ENCODE measurements at places on chromosomes 7 and 10.

DNA sequence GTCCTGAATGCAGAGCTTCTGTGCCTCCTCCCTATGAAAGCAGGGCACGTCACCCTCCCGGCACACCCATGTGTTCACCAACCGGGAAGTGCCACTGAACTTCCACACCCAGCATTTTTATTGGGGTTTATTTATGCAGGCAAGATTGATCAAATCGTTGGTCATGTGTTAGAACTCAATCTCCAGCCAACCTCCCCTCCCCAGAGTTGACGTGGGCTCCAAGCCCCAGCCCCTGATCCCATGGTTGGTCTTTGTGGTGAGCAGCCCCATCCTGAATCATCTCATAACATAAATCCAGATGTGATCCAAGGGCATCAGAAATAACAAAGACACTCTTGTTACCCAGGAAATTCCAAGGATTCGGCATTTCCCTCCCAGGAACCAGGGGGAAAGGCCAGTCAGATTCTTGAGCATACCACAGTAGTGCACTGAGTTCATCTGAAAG is 151.2 kb downstream of the TPST1 start:
- no peak for ATAC-seq

DNA sequence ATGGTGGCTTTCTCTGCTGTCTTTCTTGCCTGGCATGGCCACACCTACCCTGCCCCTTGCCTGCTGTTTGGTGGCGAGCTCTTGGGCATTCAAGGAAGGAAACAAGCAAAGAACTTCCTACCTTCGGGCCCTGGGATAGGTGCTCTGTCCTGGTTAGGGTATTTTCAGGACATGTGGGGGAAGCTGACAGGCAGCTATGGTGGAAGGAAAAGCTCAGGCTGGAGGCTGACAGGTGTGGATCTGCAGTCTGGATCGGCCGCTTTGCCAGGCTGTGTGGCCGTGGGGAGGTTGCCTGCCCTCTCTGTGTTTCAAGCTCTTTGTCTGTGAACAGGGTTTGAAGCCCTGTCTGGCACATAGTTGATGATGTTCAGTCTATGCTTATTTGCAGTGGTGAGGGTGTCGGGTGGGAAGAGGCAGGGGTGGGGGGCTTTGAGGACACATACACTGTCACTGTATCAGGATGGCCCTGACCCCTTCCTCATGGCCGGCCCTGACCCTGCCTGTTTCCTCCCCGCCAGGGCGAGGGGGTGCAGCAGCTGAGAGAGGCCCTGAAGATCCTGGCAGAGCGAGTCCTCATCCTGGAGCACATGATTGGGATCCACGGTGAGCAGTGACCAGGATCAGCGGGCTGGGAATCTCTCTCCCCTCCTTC is 73.7 kb downstream of the MYL10 start:
- no peak for ATAC-seq

DNA sequence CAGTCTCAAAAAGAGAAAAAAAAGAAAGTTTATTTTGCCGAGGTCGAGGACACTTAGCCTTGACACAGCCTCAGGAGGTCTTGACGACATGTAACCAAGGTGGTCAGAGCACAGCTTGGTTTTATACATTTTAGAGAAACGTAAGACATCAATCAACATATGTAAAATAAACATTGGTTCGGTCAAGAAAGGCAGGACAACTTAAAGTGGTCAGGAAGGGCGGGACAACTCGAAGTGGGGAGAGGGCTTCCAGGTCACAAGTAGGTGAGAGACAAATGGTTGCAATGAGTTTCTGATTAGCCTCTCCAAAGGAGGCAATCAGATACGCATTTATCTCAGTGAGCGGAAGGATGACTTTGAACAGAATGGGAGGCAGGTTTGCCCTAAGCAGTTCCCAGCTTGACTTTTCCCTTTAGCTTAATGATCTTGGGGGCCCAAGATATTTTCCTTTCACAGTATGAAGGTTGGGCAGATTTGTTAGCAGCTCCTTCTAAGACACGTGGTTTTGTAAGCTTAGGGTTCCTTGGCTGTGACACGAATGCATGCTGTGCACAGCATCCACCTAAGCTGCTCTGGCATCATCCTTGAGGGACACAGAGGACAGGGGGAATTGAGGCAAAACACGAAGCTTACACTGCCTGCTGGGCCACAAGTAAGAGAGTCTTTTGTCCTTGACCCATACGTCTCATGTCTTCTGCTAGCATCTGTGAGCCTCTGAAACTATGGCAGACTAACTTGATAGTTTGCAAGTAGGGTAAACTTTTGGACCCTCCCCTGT is 3.3 kb upstream of the VDAC2 start:
- no peak for ATAC-seq

GRCh38 chr7:67803789-67804188 is 807.2 kb downstream of the TYW1 start:
- no peak for ATAC-seq

DNA sequence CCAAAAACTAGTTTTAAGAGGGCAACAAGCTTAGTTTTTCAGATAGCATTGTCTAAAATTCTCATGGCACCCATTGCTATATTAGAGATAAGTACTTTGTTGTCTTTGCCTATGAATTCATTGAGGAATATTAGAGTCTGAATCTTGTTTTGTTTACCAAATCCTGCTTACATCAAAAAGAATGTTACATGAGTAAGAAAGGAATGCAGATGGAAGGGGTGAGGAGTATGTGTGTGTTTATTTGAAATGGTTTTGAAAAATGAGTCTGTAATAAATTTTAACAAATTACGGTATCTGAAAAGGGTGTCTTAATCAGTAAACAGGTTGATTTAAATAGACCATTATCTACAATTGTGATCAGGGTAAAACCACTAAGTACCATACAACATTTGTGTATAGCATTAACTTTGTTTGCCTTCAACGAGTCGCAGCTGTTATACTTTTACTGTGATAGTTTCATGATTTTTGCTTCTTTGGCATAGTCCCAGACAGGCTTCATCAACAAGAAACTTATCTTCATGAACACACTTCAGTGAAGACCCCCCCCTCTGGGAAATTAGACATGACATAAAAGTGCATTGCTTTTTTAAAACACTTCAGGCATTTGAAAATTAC is 1183.9 kb upstream of the C7orf33 start:
- ATAC-seq = no peak

DNA sequence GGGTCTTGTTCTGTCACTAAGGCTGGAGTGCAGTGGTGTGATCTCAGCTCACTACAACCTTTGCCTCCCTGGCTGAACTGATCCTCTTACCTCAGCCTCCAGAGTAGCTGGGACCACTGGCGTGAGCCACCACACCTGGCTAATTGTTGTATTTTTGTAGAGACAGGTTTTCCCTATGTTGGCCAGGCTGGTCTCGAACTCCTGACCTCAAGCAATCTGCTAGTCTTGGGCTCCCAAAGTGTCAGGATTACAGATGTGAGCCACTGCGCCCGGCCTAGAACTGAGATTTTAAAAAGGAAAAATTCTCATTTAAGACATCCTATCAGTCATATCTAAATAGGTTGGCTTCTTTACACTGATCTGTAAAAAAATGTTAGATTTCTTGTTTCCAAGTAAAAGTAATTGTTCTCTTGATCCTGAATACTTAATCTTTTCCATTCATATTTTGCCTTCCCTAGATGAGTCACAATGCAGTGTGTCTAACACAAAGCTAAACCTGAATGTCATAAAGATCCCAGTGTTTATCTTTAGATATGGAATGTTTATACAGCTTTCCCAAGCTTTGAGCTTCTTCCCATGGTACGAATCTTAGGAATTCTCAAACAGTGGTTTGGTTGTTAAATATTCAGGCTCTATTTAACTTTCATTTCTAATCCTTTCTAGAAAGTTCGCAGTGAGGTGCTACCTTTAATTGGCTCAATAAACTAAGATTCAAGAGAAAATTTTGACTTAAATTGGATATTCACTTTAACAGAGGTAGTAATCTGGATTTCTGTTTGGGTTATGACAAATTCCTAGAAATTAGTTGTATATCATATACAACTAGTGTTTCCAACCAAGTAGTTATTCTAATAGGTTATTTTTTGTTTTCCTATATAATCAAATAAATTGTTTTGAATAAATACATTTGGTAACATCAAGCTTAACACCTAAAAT is 12.1 kb upstream of the LAMB1 start:
- no peak for ATAC-seq

DNA sequence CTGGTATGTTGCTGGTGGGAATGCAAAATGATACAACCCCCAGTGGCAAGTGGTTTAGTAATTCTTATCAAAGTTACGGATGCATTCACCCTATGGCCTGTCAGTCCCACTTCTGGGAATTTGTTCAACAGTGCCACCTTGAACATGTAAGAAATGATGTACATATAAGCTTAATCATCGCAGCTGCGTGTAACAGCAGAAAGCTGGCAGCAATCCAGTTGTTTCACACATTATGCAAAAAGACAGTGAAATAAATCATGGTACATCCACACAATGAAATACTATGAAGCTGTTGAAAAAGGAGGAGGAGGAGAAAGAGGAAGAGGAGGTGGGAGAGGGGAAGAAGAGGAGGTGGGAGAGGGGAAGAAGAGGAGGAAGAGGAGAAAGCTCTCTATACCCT is 76.2 kb upstream of the MYL10 start:
- ATAC-seq = no peak

DNA sequence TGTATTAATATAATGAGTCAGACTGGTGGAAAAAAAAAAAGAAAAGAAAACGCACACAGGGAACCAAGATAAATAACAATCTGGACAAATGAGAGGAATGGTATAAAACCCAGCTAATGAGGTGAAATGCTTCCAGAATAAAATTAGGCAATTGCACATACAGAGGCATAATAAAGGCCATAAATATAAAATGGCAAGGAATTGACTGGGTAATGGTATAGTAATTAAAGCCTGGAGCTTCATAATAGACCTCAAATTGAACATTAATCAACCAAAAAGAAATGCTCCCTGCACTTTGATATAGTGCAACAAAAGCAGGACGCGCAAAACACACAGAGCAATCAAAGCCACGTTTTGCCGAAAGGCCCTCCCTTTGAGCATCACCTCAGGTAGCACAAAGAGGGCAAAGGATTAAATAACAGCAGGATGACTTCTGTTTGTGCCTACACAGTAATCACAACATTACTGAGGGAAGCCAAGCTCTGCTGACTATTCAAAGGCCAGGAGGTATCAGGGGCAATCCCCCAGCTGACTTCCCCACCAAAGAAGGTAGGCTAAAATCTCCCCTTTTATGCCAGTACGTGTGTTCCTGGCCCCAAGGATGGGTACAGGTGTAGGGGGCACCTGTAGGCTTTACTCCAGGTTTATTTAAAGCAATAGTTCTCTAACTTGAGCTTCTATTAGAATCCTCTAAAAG is 343.7 kb downstream of the ELMO1 start:
- ATAC-seq = no peak

DNA sequence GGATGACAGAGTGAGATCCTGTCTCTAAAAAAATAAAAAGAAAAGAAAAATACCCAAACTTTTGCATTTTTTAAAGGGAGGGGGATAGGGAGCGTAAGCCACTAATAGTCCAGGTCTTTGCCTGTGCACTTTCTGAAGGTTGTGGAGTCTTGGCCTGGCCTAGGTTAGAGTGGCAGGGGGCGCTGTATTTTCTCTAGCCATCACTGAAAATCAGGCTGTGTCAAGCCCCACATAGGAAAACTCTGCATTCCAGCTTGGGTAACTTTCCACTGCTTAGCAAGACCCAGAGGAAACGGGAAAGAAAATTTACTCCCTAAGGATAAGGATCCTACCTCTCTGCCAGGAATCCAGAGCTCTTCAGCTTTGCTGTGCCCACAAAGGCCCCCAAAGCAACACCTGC is 10.5 kb upstream of the PAX4 start:
- ATAC-seq = no peak

DNA sequence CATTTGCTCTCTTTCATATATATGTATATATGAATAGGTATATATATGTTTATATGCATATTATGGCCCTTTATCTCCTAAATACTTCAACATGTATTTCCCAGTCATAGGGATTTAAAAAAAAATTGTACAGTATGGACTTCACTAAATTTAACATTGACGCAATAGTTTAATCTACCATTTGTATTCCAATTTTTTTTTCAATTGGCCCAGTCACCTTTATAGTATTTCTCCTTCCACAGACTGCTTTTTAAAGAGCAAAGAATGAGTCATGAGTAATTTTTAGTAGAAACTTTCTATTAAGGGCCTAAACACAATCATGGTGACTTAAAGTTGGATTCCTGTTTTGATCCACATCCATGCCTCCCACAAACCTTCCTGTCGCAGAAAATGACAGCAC is 20.5 kb downstream of the CCSER2 start:
- no peak for ATAC-seq

DNA sequence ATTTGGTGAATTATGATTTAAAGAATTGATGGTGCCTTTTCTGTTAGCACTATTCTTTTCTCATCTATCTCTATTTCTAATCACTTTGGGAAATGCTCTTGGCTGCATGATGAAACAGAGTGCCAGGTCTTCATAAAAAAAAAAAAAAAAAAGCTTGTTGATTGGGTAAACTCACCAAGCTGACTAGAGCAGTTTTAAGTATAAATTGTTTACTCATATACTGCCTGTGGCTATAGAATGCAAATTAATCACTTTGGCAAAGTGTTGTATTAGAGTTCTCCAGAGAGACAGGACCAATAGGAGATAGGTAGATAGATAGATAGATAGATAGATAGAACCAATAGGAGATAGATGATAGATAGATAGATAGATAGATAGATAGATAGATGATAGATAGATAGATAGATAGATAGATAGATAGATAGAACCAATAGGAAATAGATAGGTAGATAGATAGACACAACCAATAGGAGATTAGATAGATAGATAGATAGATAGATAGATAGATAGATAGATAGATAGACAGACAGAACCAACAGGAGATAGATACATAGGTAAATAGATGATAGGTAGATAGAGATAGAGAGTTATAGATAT is 20.1 kb upstream of the TBXAS1 start:
- ATAC-seq = no peak

GRCh38 chr10:114665406-114665805 is 7.3 kb upstream of the ABLIM1 start:
- ATAC-seq = no peak

- ATAC-seq = no peak
Measured at GRCh38 chr10:30728766-30729165, 99.2 kb upstream of the LYZL2 start.

- no peak for ATAC-seq
Measured at GRCh38 chr10:14673189-14673861, 101.4 kb downstream of the FAM107B start.

DNA sequence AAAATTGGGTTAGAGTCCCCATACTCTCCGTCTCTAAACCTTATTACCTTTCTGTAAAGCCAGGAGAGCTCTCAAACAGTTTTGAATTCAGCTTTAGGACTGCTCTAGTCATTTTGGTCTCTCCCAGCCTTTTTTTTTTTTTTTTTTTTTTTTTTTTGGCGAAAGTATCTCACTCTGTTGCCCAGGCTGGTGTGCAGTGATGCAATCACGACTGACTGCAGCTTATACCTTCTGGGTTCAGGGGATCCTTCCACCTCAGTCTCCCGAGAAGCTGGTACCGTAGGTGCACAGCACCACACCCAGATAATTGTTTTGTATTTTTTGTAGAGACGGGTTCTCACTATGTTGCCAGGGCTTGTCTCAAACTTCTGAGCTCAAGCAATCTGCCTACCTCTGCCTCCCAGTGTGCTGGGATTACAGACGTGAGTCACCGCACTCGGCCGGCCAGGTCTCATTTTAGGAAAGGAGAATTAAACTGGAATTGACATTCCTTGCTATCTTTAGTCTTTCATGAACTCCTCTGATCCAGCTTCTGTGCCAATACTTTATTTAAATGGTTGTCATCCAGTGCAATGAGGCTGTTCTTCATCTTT is 31.4 kb upstream of the RSU1 start:
- no peak for ATAC-seq

GRCh38 chr7:44133295-44133694 is 7.8 kb downstream of the MYL7 start:
- no peak for ATAC-seq

GRCh38 chr10:17965649-17966235 is 14.0 kb downstream of the SLC39A12 start:
- ATAC-seq = no peak

Measured in activated CD4-positive, CD25-positive, alpha-beta regulatory T cell treated with anti-CD3 and anti-CD28 coated beads, Interleukin-2, amount 50 U/mL, for 24 hours (primary cell).